ENCODE measurements at places on chromosomes 16 and 17.

DNA sequence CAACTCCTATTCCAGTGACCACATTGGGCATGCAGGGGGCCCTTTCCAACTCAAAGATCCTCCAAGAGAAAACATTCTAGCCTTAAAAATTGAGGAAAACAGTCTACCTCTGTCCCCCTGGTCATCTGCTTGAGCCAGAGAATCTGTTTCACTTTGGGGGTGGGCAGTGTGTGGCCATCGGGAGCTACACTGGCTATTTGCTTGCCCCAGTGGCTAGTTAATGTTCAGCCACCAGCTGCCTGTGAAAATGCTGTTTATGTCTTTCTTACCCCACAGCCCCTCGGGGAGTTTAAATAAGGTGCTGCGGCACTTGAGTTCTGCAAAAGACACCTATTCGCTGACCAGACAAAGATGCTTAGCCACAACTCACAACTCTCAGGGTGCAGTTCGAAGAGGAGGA, 43.4 kb downstream of the GNAO1 start:
- no peaks in the 10 kb centered on the region for H3K27me3 ChIP-seq
- no peaks in the 10 kb centered on the region for H3K36me3 ChIP-seq
- H3K4me3 ChIP-seq: no peak overlapping the region
- DNase-seq: no peak
- H3K4me1 ChIP-seq: no peaks in the 10 kb centered on the region

- no peaks in the 10 kb centered on the region for H3K27me3 ChIP-seq
- H3K4me3 ChIP-seq: no peak overlapping the region
- H3K27ac ChIP-seq: no peak overlapping the region
- H3K4me1 ChIP-seq: peaks cover 9% of the 10 kb centered on the region
Observed at GRCh38 chr17:2406903-2407790, 6.3 kb upstream of the MNT start.

- no peaks in the 10 kb centered on the region for H3K27me3 ChIP-seq
- no peaks in the 10 kb centered on the region for H3K4me1 ChIP-seq
- H3K36me3 ChIP-seq: no peaks in the 10 kb centered on the region
- no peak overlapping the region for H3K4me3 ChIP-seq
- no peak overlapping the region for H3K27ac ChIP-seq
- DNase-seq: no peak
Observed at GRCh38 chr16:48408688-48409087, 23.5 kb upstream of the SIAH1 start.

GRCh38 chr17:10198509-10199249, at the start of gene GAS7:
Gene GAS7, minus strand, starts transcription at chr17:10198606.
- H3K36me3 ChIP-seq: no peaks in the 10 kb centered on the region
- peaks cover 4% of the 10 kb centered on the region for H3K27me3 ChIP-seq
- H3K27ac ChIP-seq: no peak within 1 kb of the TSS
- peak; percentile 11 for DNase-seq
- H3K4me3 ChIP-seq: peak within 1 kb of the TSS; percentile 28

GRCh38 chr16:67425580-67425979, 5.3 kb upstream of the HSD11B2 start:
- no peak overlapping the region for H3K4me3 ChIP-seq
- H3K27me3 ChIP-seq: peaks cover 35% of the 10 kb centered on the region
- H3K4me1 ChIP-seq: peaks cover 12% of the 10 kb centered on the region
- no peak overlapping the region for H3K27ac ChIP-seq
- DNase-seq: no peak

- H3K27ac ChIP-seq: no peak overlapping the region
- H3K36me3 ChIP-seq: peaks cover 81% of the 10 kb centered on the region
- DNase-seq: no peak
Observed at GRCh38 chr17:8465759-8466158, 30.1 kb downstream of the NDEL1 start.

DNA sequence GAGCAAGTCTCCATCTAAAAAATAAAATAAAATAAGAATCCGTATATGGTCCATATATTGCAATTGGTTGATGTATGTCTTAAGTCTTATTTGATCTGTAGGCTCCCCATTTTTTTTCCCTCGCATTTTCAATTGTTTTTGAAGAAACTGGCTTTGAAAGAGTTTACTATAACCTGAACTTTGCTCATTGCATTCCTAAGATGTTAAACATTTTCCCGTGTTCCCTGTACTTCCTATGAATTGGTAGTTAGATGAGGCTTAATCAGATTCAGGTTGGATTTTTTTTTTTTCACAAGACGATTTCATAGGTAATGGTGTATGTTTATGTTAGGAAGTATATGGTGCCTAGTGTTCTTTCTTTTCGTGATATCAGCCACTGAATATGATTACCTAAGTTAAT, 3.3 kb downstream of the LRRC36 start:
- DNase-seq: no peak
- no peak overlapping the region for H3K4me3 ChIP-seq
- H3K36me3 ChIP-seq: no peaks in the 10 kb centered on the region

- H3K4me3 ChIP-seq: no peak overlapping the region
- H3K36me3 ChIP-seq: no peaks in the 10 kb centered on the region
- H3K27me3 ChIP-seq: no peaks in the 10 kb centered on the region
- no peak for DNase-seq
- H3K27ac ChIP-seq: no peak overlapping the region
- peaks cover 28% of the 10 kb centered on the region for H3K4me1 ChIP-seq
Observed at GRCh38 chr17:18033442-18034099, 5.4 kb downstream of the ATPAF2 start.

- no peak for DNase-seq
- no peaks in the 10 kb centered on the region for H3K4me1 ChIP-seq
- H3K36me3 ChIP-seq: no peaks in the 10 kb centered on the region
- H3K4me3 ChIP-seq: no peak overlapping the region
- H3K27ac ChIP-seq: no peak overlapping the region
- H3K27me3 ChIP-seq: peaks cover 3% of the 10 kb centered on the region
Observed at GRCh38 chr17:5866978-5867377, 203.2 kb upstream of the WSCD1 start.

DNA sequence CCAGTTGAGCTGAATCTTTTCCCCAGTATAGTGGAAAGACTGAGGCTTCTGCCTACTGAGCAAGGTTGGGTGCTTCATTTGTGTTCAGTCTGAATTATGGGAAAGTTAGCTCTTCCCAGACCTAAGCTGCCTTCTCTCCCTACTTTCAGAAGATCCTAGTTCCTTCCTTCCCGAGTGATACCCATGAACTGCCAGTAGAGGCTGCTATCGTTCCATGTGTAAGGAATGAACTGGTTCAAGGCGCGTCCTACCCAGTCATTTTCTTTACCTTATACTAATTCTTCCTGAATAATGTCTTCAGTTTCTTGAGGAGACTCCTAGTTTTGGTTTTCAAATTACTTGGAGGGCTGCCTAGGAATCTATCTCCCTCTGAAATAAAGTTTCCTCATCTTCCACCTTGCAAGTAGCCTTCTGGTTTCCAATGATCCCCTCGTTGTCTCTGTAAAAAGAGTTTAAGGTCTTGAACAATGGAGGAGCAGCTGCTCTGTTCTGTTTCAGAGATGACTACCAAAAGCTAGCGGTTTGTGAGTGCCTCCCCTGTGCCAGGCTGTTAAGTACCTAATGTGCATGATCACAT, 934 bp upstream of the AOC2 start:
- H3K27ac ChIP-seq: no peak overlapping the region
- H3K36me3 ChIP-seq: peaks cover 69% of the 10 kb centered on the region
- DNase-seq: no peak
- no peaks in the 10 kb centered on the region for H3K4me1 ChIP-seq
- no peaks in the 10 kb centered on the region for H3K27me3 ChIP-seq

- no peaks in the 10 kb centered on the region for H3K4me1 ChIP-seq
- DNase-seq: no peak
- H3K27ac ChIP-seq: no peak overlapping the region
Observed at GRCh38 chr17:73284354-73284753, 22.7 kb upstream of the CPSF4L start.

GRCh38 chr17:7572338-7572587, 7.2 kb upstream of the CD68 start:
- H3K27ac ChIP-seq: peak overlapping the region; percentile 96
- peaks cover 66% of the 10 kb centered on the region for H3K36me3 ChIP-seq
- no peak for DNase-seq
- H3K27me3 ChIP-seq: no peaks in the 10 kb centered on the region
- H3K4me3 ChIP-seq: peak overlapping the region; percentile 100
- peaks cover 45% of the 10 kb centered on the region for H3K4me1 ChIP-seq

DNA sequence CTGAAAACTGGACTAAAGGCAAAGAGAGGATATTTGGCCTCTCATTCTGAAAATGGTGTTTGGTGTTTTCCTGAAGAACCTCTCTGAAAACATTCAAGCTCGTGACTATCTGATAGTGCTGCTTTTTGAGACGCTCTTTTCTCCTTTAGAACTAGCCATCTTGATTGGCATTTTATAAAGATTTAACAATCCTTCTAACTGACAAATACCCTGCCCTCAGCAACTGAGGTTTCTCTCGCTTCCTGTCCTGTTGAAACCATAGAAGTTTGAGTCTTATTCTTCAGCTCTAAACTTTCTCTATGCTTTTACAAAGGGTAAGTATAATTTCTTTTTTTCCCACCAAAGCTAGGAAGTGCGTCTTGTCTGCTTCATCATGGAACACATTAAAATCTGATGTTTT, 13.3 kb downstream of the CNEP1R1 start:
- H3K4me3 ChIP-seq: no peak overlapping the region
- no peaks in the 10 kb centered on the region for H3K4me1 ChIP-seq
- no peak overlapping the region for H3K27ac ChIP-seq

GRCh38 chr17:68909066-68909465, 46.1 kb downstream of the ABCA8 start:
- no peaks in the 10 kb centered on the region for H3K4me1 ChIP-seq
- DNase-seq: no peak
- no peaks in the 10 kb centered on the region for H3K27me3 ChIP-seq
- H3K27ac ChIP-seq: no peak overlapping the region
- no peak overlapping the region for H3K4me3 ChIP-seq

GRCh38 chr17:9259419-9259818, 238.1 kb downstream of the NTN1 start:
- no peak overlapping the region for H3K27ac ChIP-seq
- H3K27me3 ChIP-seq: no peaks in the 10 kb centered on the region
- H3K36me3 ChIP-seq: no peaks in the 10 kb centered on the region
- no peak for DNase-seq
- H3K4me3 ChIP-seq: no peak overlapping the region

DNA sequence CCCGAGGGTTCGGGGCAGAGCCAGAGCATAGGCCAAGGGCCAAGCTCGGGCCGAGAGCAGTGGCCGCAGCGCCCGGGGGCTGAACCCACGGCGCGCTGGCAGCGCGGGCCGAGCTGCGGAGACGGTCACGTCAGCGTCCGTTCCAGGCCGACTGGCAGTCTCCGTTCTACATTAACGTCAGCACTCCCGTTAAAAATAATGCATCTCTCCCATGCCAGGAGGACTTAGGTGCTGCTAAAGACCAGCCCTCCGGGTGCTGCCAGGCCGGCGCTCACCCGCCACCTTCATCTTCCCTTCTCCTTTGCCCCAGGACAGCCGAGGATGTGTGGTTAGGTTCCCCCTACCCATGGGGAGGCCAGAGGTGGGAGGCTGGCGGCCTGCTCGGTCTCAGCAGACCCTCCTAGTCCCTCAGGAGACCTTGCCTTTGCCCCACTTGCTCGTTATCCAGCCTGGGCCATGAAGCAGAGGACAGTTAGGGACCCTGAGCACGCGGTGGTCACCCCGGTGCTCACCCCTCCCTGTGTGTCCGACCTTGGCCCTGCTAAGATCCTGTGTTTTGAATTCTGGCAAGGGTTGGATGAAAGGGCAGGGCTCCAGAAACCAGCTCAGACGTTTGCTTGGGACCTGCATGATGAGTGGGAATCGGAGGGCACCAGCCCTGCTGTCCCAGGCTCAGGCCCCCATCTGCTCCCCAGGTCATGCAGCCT, 572 bp downstream of the MPG start:
- peak overlapping the region; percentile 40 for H3K27ac ChIP-seq
- H3K27me3 ChIP-seq: peaks cover under 1% of the 10 kb centered on the region
- peaks cover 9% of the 10 kb centered on the region for H3K36me3 ChIP-seq
- H3K4me1 ChIP-seq: peaks cover 38% of the 10 kb centered on the region

DNA sequence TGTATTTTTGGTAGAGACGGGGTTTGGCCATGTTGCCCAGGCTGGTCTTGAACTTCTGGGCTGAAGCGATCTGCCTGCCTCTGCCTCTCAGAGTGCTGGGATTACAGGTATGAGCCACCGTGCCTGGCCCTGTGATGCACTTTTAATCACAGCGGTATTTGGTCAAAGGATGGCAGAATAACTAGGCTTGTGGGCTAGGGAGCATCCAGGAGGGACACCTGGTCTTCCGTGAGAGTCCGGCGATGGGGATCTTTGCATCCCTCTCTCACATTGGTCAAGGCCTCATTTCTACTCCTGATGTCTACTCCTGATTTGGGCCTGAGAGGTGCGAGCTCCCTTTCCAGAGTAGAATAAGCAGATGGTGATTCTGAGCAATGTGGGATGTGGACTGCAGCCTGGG, 257.9 kb upstream of the CACNG5 start:
- no peak overlapping the region for H3K27ac ChIP-seq
- peaks cover 13% of the 10 kb centered on the region for H3K4me1 ChIP-seq
- no peaks in the 10 kb centered on the region for H3K27me3 ChIP-seq

- DNase-seq: no peak
- H3K27ac ChIP-seq: no peak overlapping the region
Observed at GRCh38 chr17:4033751-4034251, 69.6 kb upstream of the ATP2A3 start.

Measured in CD4-positive, alpha-beta T cell (primary cell).